ENCODE measurements at places on chromosomes 5 and 9.

GRCh38 chr5:75322066-75322465 lies 15.0 kb upstream of the HMGCR start:
- DNase-seq = no peak

DNA sequence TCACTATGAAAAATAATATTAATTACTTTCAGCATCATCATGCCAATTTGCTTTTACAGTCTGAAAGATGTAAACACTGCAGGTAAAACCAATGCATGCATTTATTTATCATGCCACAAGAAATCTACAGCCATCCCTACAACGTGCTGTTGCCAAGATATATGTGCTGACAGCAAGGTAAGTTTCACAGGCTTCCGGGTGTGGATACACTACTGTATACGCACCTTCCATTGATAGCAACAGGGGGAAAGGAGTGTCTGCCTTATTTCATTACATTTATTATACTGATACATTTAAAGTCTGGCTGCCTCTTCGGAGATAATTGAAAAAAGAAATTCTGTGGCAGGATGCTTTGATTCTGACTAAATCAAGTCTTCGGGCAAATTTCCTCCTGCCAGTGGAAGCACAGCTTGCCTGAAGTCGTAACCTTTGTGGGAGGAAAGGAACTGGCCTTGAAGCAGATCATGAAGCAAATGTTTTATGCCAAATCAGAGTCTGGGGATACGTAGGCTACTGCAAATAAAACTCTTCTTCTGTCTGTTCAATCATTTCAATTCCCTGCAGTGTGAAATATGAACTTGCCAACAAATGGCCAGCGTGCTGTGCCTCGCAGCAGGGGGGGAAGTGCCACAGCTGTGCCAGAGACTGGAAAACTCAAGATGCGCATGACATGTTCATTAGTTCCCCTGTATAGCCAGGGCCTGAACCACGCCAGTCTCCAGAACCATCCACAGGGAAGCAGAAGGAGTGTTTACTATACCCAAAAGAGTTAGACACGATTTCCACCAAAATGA lies 268.1 kb downstream of the EFNA5 start:
- DNase-seq = no peak

DNA sequence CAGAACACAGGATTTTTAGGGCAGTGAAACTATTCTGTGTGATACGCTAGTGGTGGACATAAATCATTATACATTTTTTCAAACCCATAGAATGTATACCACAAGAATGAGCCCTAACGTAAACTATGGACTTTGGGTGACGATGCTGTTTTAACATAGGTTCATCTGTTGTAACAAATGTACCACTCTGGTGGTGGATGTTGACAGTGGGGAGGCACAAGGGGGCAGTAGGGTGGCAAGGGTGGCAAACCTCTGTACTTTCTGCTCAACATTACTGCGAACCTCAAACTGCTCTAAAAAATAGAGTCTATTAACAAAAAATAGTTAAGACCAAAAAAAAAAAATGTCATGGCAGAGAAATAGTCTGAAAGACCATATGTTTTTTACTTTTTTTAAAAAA lies 9.1 kb upstream of the MVB12B start:
- DNase-seq = no peak

DNA sequence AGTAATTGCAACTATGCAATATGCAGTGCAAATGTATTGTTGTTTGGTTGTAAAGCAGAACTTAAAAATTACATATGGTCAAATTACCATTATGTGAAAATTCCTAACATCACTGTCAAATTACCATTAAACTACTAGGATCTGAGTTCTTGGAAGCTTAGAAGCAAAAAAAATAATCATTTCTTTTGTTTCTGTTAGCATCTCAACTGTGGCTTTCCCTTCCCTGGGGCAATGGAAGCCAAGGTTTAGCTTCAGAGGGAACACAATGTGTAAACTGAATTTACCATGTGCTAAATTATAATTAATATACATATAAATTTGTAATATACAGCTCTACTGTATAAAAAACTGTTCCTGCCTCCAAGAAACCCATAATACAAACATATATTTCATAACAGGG lies 159.4 kb downstream of the GNAQ start:
- DNase-seq = no peak

DNA sequence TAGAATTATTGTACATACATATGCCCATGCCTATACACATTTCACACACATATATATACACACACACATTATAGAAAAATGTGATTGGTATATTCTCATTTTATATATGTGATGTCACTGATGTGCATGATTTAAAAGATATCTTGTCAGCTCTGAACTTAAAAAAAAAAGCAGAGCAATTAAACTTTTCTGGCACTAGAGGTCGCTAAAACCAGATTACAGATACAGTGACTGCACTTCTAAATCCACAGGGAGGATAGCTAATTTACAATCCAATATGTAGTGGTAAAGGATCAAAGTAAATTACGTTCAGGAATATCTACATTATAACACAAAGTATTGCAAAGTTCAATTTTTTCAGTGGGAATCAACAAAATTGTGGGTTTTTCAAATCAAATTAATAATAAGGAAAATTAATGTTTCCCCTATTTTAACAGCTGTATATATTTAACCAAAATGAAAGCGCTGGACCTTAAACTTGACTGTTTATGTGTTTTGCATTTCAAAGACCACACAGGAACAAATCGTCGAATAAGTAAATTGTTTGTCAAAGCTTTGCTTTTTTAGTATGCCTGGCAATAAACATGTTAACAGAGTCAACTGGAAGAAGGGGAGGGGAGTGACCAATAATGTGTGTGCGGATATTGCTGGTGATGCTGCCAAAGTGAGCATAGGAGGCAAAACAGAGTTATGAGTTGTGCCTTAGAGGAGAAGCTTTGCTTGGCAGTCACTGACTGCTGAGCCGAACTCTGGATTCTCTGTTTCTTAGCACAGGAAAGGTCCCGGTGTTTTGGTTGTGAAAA lies 1201.4 kb upstream of the C9orf72 start:
- no peak for DNase-seq

DNA sequence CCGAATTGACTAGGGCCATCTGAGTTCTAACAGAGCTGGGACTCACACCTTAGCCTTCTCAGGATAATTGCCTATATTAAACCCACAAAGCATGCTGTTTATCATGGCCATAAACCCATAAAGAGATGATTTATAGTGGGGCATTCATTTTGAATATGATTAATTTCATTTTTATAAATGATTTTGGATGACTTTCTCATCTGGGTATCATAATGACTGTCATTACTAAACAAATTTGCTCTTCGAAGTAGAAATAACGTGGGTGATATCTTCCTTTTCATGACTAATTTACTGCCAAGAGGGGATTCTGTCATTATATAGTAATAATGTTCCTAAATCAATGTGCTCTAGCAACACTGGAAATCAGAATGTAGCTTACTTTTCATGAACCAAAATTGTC lies 498.2 kb downstream of the CDH12 start:
- DNase-seq = no peak

DNA sequence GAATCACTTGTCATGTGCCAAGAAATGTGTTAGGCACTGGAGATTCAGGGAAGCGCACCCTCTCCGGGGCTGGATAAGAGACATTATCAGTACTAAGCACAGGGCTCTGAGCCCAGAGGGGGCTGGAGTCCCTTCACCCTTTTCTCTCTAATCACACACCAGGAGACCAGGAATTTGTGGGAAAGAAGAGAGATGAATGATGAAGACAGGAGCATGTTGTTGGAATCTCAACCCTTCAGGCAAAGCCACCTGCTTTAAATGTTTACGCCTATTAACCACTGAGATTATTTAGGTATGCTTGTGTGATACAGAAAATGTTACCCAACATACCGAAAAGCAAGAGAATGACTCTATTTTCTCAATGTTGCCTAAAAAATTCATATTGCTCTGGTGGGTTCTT lies 119.8 kb downstream of the ENTREP1 start:
- no peak for DNase-seq

DNA sequence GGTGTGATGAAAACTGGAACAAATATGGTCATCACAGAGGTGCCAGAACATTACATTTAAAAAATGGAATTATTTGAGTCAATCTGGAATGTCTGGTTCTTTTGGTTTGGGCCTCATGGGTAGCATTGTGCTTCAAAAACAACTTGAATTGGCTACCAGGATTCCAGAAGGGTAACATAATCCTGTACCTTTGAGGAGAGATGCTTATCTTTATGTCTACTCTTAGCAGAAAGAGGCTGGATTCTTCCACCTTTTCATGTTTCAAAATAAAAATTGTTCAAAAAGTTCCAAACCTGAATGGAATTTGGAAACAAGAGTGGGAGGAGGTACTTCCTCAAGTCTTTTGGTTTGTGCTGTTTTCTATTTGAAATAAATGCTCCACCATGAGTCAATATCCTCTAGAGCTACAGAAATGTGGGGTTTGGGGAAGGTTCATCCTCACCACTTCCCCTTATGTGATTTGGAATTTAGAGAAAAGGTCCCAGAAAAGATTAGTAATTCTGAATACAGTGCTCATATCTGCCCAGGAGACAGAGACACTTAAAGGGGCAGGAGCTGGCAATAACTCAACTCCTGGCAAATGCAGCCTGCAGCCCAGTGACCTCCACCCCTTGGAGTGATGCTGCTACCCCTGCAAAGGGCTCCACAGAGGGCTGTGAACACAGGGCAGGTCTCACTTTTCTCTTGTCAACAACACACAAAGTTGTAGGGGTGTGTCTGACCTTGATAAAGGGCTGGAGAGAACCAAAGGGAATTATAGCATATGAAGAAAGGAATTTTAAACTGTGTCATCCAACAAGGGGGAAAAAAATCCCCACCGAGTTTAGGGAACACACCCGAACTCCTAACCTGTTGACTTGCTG lies 272.8 kb downstream of the CWC27 start:
- no peak for DNase-seq

DNA sequence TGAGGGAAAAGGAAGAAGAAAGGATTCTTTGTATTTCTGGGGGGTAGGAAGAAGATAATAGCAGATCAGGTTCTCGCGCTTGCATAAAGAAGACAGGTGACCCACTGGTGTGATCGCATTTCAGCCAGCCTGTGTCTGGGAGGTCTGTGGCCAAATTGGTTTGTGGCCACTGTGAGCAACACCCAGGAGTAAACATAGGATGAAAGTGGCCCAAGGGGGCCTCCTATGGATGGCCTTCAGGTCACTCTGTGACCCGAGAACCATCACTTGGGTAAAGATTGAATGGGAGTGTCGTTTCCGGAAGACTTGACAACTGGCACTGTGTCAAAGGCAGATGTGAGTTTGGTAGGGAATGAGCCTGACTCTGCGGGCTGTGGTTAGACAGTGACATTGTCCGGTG lies 34.2 kb downstream of the RAI14 start:
- no peak for DNase-seq

- no peak for DNase-seq
Measured at GRCh38 chr9:97766610-97767009, 69.5 kb upstream of the XPA start.

DNA sequence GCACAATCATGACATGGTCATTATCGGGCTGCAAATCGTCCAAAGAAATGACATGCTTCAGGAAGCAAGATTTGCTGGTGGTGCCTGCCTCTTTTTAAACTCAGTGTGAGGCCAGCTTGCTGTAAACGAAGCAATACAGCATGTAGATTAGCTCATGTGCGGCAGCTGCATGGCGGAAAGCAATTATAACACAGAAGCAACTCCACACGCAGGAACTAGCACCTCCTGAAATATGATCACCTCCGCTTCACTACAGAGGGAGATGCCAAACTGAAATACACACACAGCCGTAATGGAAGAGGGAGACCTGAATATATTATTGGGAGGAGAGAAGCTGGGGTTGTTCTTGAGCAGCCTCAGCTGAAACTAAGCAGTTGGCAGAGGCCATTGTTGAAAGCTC lies 312.5 kb downstream of the PSAT1 start:
- no peak for DNase-seq

DNA sequence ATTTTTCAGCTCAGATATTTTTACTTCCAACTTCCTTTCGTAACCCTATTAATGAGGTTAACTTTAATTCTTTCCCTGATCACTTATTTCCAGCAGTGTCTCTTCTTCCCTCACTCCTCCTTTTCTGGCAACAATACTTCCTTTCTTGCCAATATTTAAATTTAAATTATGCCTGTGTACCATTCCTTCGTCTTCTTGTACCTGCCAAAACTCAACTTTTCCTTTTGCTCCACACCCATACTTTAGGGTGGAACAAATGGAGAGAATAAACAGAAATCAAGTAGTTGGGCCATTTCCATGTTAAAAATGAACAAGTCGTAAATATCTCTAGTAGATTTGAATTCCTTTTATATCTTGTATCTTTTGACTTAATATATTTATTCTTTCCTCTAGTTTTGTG lies 66.0 kb downstream of the FER start:
- no peak for DNase-seq

DNA sequence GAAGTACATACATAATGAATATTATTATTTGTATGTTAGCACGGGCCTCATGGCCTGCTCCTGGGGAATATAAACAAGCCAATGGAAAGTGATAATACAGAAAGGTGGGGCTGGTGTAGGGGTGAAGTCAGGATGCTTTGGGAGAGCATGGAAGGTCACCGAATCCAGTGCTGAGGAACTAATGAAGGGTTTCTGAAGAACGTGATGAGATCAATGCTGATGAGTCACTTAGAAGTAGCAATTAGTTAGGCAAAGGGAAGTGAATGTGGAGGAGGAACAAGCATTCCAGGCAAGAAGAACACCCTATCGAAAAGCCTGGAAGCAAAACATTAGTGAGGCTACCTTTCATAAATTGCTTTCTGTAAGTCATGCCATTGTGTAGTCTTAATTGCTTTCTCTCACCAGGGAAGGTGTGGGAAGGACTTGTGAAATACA lies 2.1 kb downstream of the ANXA1 start:
- DNase-seq = no peak

DNA sequence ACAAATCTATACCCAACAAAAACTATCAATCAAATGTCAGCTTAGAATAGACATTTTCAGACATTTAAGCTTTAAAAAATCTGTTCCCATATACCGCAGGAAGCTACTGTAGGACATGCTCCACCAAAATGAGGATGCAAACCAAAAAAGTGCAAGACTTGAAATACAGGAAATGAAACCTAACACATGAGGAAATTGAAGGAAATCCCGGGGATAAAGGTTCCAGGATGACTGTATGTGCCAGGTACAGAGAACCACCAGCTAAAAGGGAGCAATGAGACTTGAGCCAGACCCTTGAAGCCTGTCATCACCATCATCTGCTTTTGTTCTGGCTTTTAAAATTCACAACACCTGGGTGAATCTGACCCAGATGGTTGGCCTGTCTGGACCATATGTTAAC lies 21.4 kb downstream of the DIAPH1 start:
- DNase-seq = no peak

- DNase-seq = no peak
Measured at GRCh38 chr5:34531751-34532360, 124.3 kb upstream of the RAI14 start.

DNA sequence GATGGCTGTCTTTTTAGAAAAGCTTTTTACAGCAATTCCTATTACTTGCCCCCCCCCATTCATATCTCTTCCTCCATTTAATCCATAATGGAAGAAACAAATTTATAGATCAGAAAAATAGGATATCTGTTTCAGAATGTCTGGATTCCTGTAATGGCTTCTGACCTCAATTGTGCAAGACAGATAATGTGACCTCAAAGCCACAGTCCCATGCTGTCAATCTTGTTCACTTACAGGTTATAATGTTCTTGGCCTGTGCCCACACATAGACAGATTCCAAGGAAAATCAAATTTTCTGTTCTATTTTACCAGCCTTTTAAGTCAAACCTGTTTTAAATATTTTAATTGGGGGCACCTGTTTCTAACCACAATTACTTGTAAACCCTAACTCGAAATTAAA lies 143.4 kb downstream of the ENTREP1 start:
- no peak for DNase-seq

Measured in activated CD4-positive, alpha-beta T cell treated with anti-CD3 and anti-CD28 coated beads for 24 hours (primary cell).